ENCODE measurements at places on chromosomes 4 and X.

DNA sequence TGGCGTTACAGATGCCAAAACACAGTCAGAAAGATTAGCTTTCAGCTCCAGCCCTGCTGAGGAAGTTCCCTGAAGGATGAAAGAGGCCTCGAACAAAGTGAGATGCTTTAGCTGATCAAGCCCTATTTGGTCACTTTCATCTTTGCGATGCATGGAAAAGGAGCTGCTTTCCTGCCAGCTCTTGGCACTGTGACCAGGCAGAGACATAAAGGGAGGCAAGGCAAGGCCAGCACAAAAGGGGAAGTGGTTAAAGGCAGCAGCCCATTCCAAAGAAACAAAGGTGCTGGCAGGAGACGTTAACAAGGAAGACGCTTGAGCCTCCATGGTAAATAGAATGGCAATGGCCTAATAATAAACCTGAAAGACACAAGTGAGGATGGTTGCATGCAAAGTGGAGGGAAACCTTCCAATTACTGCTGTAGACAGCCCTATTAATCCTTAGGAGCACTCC, 617.1 kb upstream of the INTU start:
- DNase-seq = no peak

GRCh38 chr4:183876268-183876934, 28.7 kb upstream of the STOX2 start:
- DNase-seq = no peak

- DNase-seq = no peak
These were observed 173.9 kb upstream of the KLF3 start for GRCh38 chr4:38489924-38490639.

- no peak for DNase-seq
These were observed 218.6 kb upstream of the HTR2C start for GRCh38 chrX:114365065-114365834.

DNA sequence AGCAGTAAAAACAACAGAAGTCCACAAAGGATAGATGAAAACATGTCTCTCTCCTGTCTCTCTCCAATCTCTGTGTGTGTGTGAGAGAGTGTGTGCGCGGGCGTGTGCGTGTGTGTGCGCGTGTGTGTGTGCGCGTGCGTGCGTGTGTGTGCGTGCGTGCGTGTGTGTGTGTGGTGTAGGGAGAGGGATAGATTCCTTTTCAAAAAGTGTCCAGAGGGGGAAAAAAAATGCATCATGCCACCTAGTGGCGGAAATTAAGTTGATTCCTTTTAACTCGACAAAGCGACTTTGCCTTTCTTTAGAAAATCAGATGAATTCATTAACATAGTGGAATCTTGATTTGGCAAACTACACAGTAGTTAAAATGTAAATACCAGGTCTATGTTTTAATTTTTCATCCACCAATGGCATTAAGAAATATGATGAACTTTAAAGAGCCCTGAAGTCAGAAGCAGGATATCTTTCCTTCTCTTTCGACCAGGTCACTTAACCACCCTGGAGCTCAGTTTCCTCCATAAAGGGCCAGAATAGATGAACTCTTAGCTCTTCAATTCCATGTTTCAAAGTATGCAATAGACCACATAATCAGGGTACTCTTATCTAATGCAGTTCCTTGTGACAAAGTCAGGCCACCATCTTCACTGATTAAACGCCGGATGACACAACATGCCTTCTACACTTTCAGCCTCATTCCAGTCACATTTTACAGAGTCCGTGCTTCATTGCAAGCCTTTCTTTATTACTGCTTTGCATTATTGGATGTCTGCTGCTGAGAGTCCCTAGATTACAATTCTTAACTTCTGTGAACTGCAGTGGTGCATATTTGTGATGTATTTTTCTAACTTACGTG, 162.8 kb downstream of the FBXO8 start:
- peak; percentile 21 for DNase-seq

DNA sequence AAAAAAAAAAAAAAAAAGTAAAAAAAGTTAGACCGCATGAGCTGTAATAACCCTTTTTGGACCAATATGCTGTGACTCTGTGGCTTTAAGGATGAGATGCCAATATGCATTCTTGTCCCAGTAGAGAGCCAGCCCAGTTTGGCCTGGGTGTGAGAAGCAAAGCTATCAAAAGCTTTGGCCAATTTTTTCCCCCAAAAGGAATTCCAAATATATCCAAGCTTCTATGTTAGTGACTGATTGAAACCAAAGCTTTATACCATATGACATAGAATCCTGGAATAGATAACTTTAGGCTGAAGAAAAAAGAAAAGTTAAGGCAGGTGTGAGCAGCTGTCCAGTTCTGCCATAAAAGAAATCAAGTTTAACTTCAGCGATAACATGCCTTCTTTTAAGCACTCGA, 30.5 kb upstream of the RBPJ start:
- DNase-seq = no peak

DNA sequence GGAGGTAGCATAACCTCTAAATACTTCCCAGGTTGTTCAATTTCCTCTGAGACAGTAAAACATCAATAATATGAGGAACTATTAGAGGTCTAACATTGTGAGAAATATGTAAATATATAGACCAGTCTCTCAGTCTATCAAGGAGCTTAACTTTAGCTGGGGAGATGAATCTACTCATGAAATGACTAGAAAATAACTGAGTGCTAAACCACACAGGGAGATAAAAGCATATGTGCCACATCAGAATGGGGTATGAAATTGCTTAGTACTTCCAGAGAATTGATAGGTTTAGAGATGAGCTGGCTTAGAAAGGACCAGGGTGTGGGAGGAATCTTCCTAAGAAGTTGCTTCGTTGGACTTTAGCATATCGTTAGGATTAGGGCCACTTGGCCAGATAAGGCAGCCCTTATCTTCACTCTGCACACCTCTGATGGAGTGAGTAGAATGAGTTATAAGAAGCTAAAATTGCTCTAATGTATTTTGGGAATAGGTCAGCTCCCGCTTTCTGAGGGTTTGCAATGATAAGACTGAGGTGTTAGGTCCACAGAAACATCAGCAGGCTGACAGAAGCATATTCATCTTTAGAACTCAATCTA, 299.2 kb downstream of the UNC5C start:
- no peak for DNase-seq

GRCh38 chr4:12408364-12408763, 979.7 kb upstream of the HS3ST1 start:
- DNase-seq = no peak

GRCh38 chrX:10164879-10165278, 8.1 kb downstream of the CLCN4 start:
- no peak for DNase-seq

- no peak for DNase-seq
These were observed 1.0 kb upstream of the USP27X start for GRCh38 chrX:49878128-49878833.

DNA sequence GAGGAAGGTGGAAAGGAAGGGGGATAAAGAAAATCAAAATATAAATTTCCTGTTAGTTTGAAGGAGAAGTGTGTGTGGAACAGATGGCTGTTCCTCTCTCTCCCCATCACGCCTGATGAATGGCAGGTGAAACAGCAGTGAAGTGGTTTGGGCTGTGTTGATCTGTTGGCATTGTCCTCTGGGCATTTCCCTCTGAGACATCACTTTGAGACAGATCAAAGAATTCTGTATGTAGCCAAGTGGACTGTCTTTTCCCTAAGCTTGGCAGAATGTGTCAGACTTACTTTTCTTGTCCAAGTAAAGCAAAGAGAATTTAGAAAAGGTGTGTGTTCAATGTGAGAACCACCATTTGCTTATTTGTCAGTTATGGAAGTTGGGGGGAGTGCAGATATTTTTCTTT, 47.5 kb downstream of the SEPTIN11 start:
- DNase-seq = no peak

GRCh38 chr4:164081801-164082200, 587.3 kb downstream of the TMA16 start:
- no peak for DNase-seq

DNA sequence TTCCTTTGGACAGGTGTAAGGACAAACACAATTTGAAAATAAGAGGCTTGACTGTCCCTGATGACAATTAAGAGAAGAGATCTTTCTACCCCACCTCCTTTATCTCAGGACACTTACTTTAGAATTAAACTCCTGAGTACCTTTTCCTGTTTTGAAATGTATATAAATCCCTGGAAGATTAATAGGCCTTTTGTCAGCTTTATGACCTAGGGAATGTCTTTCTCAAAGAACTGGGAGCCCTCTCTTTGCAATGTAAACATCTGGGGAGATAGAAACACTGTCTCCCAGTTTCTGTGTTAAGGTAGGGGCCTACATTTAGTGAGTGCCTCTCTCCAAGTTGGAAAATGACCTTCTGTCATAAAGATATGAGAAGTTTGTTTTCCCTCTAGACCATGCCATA, 31.7 kb downstream of the AGA start:
- no peak for DNase-seq

DNA sequence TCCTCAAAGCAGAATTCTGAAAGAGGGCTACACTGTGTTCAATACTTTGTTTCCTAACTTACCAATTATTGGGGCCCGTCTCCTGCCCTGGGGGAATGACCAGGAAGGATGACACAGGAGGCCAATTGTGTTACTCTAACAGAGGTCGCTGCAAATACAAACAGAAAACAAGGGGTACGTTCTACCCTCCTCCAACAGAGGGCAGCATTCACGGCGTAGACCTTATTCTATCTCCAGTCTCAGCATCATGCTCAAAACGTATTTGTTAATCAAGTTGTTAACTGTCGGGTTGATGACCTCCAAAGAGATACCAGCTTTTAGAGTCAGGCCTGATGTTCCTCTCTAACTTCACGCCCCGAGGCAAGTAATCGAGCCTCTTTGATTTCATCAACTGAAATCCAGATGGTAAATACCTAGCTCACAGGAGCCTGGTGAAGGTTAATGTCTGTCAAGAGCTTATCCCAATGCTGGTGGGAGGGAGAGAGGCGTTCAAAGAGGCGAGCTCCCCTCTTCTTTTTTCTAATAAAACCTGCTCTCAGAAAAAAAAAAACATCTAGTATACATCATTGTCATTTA, 181.0 kb upstream of the KCNIP4 start:
- DNase-seq = no peak

- no peak for DNase-seq
These were observed 318.6 kb downstream of the PACRGL start for GRCh38 chr4:21018817-21019216.

DNA sequence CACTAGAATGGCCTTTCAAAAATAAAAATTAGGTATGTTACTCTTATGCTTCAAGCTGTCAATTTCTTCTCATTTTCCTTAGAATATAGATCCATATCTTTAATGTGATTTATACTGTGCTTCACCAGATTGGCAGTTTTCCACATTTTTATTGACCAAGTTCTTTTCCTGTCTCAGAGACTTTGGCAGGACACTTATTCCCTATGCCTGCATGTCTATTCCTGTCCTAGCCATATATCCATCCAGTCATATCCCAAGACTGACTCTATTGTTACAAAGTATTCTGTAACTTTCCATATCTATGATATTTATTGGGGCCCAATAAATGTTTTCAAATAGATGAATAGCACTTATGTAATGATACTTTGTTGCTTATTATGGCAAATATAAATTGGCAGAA, 450.7 kb downstream of the GASK1B start:
- no peak for DNase-seq

- DNase-seq = no peak
These were observed 67.1 kb upstream of the ZNF518B start for GRCh38 chr4:10524196-10524833.

GRCh38 chrX:136146614-136147314, 569 bp upstream of the FHL1 start:
- no peak for DNase-seq

DNA sequence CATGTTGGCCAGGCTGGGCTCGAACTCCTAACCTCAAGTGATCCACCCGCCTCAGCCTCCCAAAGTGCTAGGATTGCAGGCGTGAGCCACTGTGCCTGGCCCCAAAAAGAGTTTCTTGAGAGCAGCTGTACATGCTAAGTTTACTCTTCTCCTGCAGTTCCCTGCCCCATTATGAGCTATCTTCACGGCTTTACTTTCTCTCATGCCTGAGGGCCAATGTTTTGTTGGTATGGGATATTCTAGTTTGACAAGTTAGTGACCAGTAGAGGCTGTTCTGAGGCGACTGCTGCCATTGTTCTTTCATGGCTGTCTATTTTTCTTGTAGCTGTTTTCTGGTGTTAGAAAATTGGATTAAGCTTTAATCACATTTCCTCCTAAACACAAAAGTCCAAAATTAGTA, 78.0 kb upstream of the STX18 start:
- no peak for DNase-seq

DNA sequence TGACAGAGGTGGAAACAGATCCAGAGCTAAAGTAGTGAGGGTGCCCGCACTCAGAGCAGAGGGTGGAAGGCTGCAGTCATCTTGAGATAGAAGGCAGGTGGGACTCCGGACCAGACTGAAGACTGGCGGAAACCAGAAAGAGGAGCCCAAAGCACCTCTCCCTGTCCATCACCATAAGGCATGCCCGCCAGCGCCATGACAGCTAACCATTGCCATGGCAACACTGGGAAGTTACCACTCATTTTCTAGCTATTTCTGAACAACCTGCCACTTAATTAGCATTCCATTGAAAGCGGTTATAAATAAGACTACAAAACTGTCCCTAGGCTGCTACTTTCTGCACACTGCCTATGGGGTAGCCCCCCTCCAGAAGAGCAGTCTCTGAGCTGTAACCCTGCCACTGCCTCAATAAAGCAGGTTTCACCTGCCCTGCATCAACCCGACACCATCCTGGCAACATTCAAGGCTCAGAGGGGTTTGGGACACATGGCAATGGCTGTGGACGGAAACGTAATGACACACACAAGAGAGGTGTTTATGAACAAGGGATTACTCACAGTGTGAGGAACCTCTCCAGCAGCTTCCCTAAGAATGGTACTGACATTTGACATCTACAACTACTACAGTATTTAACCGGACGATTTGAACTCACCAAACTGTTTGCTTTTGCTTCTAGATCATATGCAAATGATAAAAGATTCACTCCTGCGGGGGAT, 27.8 kb upstream of the FGFBP2 start:
- DNase-seq = no peak

- no peak for DNase-seq
These were observed 11.2 kb upstream of the HGFAC start for GRCh38 chr4:3430524-3430923.

- DNase-seq = no peak
These were observed 59.0 kb downstream of the NHS start for GRCh38 chrX:17433965-17434364.

GRCh38 chrX:5726224-5726623, 502.4 kb downstream of the NLGN4X start:
- DNase-seq = peak; percentile 22

DNA sequence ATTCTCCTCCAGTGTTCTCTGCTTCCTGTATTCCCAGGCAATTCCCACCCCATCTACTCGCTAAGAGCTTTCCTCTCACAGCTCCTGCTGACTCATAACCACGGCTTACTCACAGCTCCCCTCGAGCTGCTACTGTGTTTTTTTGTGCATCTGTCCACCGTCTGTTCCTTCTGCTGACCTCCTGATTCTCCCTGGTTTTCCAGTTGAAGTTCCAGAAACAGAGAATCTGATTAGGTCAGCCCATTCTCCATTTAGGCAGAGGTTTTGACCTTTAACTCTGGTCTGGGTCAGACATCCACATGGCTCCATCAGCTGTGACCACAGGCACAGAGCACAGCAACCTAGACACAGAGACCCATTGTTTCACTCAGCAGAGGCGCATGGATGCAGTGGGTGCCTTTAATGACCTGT, 5.5 kb upstream of the SMIM20 start:
- DNase-seq = no peak

- DNase-seq = no peak
These were observed 636.3 kb upstream of the FTHL17 start for GRCh38 chrX:31708116-31708515.

Data from CD4-positive, alpha-beta T cell treated with Interleukin-15 for 1 hour (primary cell).